ENCODE measurements at places on chromosomes 6 and 20. TPM values are rescaled to one million over a fixed set of nuclear protein-coding genes. Genes with fewer than 3 reads are reported as not detected.

Gene RPL10A
- 2,213 TPM for total RNA-seq

Gene CLDN20
- 0.11 TPM for total RNA-seq

Gene CDH4
- 0.49 TPM for total RNA-seq

Gene BTN1A1
- total RNA-seq, result not detected

Gene METTL24
- not detected for total RNA-seq

Gene PI16
- not detected for total RNA-seq

Gene NKAIN4
- not detected for total RNA-seq

Gene HLA-DQA2
- 3.1 TPM for total RNA-seq

Gene NKAIN2
- not detected for total RNA-seq

Gene PARD6B
- total RNA-seq, result 2.4 TPM

Gene TMEM217
- total RNA-seq, result not detected

Gene C6orf52
- total RNA-seq, result 0.82 TPM
